ENCODE measurements at places on chromosomes 12 and 14.
A peak's percentile ranks its signal among the peaks of the same experiment; 100 is the strongest.

- DNase-seq, result no peak
These were observed 70.2 kb downstream of the DACT1 start for GRCh38 chr14:58707949-58708348.

GRCh38 chr14:89516173-89516572 is 99.1 kb upstream of the FOXN3 start:
- DNase-seq, result no peak

DNA sequence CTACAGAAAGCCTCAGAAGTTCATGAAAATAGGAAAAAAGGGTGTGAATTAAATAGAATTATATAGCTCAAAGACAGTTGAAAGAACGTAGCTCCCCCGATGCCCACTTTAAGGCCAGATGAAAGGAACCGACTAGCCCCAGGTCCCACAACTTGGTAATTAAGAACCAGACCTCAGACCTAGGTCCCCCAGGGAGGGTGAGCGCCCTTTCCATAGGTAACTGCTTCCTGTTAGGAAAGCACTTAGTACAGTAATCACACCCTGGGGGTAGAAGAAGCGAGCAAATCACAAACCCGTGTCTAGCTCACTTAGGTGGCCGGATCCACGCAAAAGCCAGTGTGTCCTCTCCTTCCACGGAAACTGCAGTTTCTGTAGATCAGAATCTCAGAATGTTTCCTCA is 77.1 kb downstream of the PLXNC1 start:
- DNase-seq, result no peak

GRCh38 chr14:72513965-72514659 is 379.8 kb downstream of the DPF3 start:
- peak; percentile 22 for DNase-seq

GRCh38 chr14:58362798-58363412 is 32.8 kb upstream of the TOMM20L start:
- DNase-seq, result no peak

- DNase-seq, result no peak
These were observed 100.2 kb downstream of the B4GALNT3 start for GRCh38 chr12:559906-560455.

GRCh38 chr12:98725476-98726247 is 80.6 kb downstream of the APAF1 start:
- DNase-seq, result peak; percentile 39

DNA sequence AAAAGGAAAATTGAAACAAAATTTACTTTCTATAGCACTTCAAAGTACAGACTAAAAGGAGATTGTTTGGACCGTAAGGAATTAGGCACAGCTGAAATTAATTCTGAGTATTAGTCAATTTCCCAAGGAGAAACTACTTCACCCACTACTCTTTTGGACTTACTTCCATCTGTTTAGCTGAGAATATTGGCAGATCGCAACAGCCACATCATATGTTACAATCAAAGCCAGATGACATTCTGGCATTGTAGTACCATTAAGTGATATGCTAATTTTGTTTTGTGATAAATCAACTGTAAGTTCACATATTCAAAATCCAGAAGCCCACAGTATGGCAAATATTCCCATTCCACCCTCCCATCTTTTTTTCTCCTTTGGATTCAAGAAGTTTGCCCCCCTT is 47.1 kb upstream of the ANKS1B start:
- no peak for DNase-seq

Data from H54 (cell line).